ENCODE measurements at places on chromosomes 12 and 14.

GRCh38 chr12:6866920-6867412, 365 bp upstream of the TPI1 start:
- no peak for DNase-seq

DNA sequence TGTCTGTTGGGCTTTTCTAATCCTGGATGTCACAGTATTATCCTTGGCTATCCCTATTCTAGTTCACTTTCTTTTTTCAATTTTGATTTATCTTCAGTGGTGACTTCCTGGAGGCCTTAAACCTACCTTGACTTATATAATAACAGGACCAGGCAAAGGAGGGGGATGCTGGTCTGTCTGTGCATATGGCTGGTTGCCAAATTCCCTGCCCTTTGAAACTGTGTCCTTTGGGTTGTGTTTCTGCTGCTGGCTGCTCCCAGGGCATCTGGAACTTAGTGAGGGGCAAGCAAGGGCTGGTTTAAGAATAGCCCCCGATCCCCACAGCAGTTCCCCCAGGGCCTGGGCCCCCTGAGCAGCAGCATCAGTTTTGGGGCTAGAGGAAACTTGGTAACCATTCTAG, 96.0 kb upstream of the MAX start:
- DNase-seq = no peak

GRCh38 chr14:67079846-67080245, 109.4 kb upstream of the GARIN2 start:
- no peak for DNase-seq

GRCh38 chr12:106442575-106442974, 85.0 kb downstream of the POLR3B start:
- no peak for DNase-seq

- no peak for DNase-seq
These were observed 130.3 kb upstream of the DNM1L start for GRCh38 chr12:32548691-32549281.

DNA sequence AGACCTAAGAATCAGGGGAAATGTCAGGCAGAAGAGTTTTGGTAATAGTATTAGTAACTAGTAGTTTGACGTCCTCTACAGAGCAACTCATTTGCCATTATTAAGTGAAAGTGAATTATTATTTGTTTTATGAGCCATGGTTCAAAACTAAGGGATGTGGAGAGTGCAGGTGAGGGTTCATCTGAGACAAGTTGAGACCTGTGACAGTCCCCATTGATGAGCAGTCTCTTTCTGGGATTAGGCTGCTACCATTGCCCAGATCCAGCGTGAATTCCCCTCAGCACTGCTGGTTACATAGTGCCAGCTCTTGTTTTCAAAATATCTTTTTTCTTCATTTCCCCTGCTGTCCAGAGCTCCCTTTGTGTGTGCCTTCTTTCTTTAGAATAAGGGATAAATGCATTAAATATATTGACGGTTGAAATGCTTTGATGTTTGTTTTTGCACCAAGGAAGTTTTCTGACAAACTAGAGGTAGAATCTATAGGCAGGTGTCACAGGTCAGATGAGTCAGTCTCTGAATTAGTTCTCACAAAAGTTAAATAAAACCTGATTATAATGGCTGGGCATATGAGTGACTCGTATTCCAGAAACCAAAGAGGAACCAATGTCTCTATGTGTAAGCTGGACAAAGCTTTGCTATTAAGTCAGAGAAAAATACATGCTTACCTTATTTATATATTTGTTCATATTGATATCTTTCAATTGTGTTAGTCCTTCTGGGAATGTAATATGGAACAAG, 381.4 kb downstream of the TMEM117 start:
- DNase-seq = no peak

DNA sequence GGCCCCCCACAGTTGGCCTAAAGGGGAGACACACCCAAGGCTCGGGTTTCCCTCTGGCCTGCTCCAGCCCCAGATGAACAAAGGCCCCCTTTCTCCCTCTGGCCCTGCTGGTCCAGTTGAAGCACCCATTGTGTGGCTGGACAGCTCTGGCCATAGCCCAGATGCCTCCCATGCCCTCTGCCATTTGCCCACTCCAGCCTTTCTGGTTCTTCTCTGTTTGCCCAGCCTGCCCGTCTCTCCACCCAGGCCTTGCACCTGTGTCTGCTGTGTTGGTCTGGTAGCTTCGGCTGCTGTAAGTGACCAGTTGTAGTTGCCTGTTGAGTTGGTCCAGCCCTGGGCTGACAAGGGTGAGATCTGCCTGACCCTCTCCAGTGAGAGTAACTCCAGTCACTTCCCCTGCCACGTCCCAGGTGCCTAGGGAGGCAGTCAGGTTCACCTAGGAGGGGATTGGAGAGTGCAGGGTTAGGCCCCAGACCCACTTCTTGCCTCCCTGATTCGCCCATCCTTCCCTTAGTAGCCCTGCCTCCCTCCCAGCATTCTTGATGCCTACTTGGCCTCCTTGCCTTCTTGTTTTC, 3.0 kb downstream of the B4GALNT1 start:
- DNase-seq = no peak

DNA sequence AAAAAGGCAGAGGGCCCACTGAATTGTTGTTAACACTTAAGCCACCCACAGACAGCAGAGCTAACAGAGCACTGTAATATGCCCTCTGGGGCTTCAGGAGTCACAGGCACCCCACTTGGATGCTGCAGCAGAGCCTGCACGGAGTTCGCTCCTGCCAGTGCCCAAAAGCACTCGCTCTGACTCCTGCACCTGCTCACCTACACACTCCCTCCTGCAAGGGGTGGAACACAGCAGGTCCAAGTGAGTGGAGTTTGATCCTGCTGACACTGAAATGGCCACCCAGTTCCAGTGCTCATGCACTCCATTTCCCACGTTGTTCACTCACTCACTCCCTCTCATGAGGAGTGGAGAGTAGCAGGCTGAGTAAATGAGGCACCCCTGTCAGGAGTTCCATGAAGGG, 68.8 kb downstream of the OSBPL8 start:
- DNase-seq = no peak

DNA sequence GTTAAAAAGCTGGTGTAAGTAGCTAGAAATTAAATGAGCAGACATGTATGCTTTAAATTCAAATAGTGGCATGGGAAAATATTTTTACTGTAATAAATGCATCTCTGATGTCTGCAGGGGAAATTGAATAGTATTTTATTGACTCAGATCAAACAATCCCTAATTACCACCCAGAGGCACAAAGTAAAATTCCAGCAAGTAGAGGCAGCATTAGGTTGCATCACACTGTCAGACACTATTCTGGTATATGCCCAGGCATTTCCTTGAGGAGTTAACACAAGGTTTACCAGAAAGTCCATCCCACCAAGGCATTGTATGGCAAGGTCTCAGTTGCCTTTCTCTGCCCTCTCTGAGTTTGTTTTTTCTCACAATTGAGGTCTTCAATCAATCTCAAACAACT, 201.6 kb upstream of the KITLG start:
- DNase-seq = no peak

- DNase-seq = no peak
These were observed 22.6 kb upstream of the TRAF3 start for GRCh38 chr14:102754370-102755262.

GRCh38 chr12:10155966-10156365, 16.0 kb downstream of the OLR1 start:
- no peak for DNase-seq
